ENCODE measurements at places on chromosomes 2 and 18.

- no peak for DNase-seq
These were observed 26.7 kb downstream of the PDCL3 start for GRCh38 chr2:100589527-100589926.

DNA sequence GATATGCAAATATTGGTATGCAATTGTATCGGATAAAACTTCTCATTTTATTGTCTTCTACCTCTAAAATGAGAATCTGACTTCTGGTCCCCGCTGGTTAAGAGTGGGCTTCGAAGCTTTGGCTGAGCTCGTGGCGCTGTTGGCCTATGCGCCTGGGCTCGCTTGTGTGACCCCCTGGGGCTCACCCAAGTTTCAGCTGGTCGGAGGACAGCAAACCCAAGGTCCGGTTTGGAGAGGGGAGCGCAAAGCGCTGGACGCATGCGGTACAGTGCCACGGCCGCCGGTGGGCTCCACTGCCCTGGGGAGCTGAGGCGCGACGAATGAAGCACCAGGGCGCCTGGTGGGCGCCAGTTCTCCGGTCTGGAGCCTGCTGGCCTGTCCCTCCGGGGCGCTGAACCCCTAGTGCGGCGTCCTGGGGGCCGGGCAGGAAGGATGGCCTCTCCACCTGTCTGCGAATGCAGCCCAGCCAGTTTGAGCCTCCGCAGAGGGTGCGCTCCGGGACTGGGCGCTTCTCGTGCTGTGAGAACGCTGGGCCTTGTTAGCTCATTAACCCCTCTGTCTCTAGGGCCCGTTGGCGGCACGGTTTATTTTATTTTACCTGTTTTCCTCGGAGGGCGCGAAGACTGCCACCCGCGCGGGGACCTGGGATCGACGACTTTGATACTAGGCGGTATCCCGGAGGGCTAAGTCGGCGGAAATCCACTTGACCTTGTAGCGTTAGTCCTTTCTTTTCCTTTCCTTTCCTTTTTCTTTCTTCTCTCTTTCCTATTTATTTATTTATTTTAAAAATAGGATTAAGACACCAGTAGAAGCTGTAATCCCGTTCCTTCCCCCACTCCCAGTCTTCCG lies 10.4 kb downstream of the MEIS1 start:
- peak; percentile 85 for DNase-seq

- DNase-seq = no peak
These were observed 20.1 kb downstream of the CASP8 start for GRCh38 chr2:201280191-201281040.

DNA sequence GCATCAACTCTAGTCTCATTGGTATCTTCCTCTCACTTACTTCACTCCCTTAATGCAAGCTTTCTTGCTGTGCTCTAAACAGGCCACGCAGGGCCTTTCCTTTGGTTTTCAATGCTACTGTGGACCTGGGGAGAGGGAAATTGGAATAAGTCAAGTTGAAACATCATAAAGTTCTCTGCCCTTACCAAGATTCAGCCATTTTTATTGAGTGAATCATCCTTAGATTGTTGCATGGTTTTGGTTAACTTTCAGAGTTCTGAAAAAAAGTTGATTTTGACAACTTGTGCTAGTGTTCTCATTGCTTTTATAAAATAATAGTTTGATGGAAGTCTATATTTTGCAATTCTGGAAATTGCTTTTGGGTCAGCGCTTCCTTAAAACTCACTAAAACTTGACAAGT lies 852.8 kb upstream of the ACVR2A start:
- DNase-seq = no peak

DNA sequence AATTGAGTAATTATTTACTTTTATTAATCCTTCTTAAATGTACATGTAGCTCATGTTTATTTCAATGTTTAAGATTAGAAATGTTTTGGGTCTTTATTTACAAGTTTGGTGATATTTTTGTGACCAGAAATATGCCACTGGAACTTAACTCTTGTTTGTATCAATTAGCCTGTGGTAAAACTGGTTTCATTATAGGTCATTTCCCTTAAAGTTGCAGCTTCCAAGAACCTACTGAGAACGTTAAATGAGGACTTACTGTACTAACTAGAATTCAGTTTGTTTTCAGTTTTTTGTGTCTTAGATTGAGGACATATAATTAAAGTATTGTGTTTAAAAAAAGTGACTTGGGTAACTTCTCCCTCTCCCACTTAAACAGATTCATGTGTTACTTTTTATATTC lies 4.3 kb downstream of the TYW5 start:
- DNase-seq = no peak

DNA sequence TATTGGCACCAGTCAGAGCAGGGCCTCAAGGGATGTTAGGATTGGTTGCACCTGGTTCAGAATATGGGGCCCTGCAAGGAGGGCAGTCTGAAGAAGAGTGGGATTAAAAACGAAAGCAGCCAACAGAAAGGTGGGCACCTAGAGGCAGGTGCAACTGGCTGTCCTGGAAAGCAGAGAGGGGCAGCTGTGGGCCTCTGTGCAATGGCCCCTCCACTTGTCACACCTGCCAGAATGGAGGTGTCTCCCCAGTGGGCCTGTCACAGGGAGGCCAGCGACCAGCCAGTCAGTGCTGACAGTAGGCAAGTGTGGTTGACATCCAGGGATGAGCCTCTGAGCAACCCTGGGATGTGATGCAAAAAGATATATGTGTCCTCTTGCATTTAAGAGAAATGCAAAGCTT lies 37.7 kb downstream of the INPP4A start:
- DNase-seq = no peak

DNA sequence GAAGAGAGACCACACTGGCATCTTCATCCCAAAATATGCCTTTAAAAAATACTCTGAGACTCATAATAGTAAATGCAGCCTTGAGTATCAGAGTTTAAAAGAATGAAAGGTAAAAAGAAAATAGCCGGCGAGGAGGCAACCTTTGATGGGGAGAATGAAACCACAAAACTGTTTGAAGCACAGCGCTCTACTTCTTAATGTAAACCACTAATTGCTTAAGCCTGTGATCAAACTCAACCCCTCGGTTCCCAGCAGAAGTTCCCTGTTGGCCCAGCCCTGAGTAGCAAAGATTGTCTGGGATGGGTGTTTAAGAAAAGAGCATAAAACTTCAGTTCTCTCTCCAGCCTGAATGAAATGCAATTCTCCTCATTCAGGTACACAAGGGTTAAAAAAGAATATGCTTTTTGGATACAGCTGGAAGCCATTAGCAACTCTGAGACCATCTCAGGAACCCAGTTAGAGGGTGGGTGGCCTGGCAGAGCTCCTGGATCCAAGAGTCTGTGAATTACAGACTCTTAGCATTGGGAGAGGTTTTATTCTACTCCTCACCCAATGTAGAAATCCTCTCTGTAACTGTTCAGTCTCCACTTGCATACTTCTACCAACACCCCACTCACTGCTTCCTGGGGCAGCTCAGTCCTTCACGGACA lies 44.8 kb downstream of the VIT start:
- DNase-seq = no peak

- DNase-seq = no peak
These were observed 171.1 kb upstream of the CCDC150 start for GRCh38 chr2:196468394-196468793.

DNA sequence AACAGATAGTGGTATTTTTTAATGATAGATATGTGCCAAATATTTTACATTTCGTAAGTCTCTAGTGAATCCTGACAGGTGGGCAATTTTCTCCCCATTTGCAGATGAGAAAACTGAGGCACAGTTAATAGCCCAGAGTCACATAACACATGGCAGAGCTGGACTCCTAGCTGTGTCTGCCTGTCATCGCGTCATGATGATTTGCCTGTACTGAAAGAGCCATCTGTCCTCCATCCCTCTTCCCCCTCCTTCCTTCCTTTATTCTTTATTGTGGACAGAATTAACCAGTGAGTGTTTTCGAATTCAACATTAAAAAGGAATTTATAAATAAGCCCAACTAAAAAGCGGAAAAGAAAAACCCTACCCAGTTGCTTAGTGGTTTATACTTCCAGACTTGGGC lies 3.2 kb downstream of the DNAJB2 start:
- DNase-seq = no peak

DNA sequence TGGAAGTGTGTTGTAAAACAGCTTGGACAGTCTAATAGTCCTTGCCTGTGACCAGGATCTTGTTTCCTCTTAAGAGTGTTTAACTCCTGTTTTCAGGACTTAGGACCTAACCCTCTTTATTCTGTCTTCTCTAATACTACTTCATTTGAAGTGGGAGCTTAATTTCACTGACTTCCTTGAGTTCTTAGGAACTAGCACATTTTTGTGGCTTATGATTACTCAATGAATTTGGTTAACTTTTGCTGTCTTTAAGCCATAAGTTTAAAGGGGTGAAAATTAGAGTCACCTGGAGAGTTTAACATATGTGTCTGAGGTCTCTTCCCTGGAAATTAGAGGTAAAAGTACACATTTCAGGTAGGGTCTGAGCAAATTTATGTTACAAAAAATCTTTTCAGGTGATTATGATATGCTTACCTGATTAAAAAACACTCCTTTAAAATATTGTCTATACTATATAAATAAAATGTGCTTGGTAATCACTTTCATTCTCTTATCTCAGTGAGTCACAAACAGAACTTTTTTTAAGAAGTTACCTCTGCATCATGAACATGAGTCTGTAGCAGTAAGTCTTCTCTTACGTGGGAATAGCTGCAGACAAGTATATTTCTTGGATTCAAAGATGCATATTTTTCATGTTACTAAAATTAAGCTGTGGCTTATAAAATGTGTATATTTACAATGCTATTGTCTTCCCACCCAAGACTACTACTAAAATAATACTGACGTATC lies 52.7 kb downstream of the ATP9B start:
- no peak for DNase-seq

DNA sequence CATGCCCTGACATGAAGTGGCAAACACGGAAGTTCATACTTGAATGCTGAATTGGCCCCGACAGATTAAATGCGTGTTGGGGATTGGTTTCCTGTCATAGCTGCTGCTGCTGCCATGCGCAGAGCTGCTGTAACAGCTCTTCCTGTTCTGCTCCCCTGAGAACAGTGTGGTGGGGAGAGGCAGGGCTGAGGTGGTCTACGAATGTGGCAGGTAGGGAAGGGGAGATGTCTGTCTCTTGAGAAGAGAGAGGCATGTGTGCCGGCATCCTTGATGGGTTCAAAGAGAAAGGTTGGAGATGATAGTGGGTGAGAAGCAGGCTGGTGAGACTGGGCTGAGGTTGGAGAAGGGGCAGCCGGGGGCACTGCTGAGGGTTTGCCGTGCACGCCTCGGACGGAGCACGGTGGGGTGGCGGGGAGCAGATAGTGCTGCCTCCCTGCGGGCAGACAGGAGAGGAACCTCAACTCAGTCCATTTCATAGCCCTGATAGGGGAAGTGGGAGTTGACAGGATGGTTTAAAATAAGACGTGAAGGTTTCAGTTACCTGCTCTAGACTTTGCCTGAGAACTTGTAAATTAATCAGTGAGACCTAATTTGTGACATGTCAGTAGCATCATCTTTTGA lies 46.1 kb downstream of the TMEM185B start:
- DNase-seq = no peak

DNA sequence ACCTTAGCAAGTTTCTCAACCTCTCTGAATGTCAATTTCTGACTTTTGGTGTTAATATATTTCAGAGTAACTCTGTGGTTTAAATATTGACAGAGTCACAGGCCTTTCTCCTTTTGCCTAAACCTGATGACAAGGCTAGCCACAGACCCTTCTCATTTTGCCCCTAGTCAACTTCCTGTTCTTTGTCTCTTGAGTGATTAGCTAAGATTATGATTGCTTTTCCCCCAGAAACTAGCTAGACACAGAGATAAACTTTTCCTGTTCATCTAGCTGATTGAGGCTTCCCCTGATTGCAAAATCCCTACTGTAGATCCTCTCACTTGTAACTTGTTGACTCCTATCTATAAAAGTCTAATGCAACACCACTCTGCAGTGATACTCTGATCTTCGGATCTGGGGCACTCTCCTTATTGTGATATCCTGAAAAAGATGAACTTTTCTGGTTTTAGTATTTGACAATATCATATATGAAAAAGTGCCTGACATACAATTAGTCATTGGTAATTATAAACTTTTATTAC lies 241.4 kb downstream of the ZNF385B start:
- no peak for DNase-seq

- DNase-seq = no peak
These were observed 203.4 kb upstream of the RAB6C start for GRCh38 chr2:129775952-129776653.

- no peak for DNase-seq
These were observed 156.4 kb downstream of the CCBE1 start for GRCh38 chr18:59540780-59541179.

GRCh38 chr2:203578759-203579643 lies 43.9 kb upstream of the RAPH1 start:
- DNase-seq = no peak

- no peak for DNase-seq
These were observed 62.4 kb downstream of the MRPS9 start for GRCh38 chr2:105100046-105100840.

DNA sequence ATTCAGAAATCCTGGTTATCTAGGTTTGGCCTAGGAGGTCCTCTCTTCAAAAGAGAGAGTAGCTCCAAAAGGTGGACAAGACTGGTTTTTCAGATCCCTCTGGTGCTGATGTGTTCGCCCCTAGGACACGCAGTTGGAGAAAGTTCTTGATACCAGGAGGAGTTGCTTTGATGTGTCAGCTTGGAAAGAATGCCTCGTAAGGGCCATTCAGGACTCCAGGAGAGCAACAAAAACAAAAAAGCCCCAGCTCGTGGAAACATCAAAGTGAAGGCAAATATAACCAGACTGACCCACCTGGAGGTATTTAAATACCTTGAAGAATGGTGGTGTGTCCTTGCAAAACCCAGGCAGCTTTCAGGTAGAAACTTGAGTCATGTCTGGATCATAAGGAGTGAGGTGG lies 12.5 kb upstream of the LBH start:
- DNase-seq = no peak

DNA sequence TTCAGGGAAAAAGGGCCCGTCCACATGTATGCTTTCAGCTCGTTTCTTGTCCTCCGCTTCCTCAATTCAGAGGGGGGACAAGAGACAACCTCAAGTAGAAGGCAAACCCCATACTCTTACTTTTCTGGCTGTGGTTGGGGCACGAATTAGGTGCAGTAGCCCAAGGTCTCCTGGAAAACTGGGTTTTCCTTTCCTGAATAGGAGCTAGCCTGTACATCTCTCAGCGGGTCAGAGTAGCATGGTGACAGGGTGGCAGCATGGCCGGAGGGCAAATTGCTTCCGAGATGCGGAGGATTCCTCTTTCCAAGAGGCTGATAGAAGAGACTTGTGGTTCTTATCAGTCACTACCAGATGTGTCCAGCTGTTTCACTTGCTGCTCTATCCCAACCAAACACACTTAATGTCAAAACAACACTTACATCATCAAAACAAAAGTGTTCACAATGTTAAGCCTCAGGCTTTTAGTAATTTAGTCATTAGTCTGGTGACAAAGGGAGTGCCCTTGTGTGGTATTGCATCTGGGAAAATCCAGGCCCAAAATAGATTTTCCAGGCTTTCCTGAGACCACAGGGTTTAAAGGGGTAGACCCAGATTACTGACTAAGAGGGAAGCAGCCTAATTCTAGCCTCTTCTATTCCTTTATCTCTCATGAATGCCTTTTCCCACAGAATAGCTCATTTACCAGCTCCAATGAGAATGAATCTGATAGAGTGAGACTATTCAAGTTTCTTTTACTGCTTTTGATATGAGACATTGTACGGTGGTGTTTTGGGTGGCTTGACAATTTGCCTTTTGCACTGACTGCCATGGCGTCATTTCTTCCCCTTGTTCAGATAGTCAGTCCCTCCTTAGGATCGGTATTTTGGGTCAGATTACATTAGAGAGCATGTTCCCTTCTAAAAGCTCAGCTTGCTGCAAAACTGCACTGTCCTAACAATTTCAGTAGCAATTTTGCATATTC lies 162.0 kb downstream of the LTBP1 start:
- DNase-seq = peak; percentile 21

Data from retina (tissue), 1 donor.